NCI-H2029 treated with DMSO at 0.1 percent for 48 hours (cell line): ENCODE measurements at places on chromosomes 11 and 22.

- peak; percentile 79 for DNase-seq
Measured at GRCh38 chr22:37741312-37741795, 44.5 kb downstream of the TRIOBP start.

DNA sequence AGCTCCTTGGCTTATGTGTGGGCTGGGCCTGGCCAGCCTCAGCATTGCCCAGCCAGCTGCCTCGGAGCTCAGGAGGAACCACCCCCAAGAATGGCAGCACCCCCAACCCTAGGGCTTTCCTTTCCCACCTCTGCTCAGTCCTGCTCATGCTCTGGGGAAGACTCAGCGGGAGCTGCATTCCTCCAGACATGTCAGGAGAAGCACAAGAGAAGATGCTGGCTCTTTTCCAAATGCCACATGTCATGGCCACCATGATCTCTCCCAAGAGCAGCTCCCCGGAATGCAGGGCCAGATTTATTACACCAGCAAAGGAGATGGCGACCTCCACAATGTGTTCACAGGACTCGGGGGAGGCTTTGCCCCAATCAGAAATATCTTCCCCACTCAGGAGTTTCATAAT lies 143.7 kb downstream of the PKNOX2 start:
- DNase-seq, result no peak

DNA sequence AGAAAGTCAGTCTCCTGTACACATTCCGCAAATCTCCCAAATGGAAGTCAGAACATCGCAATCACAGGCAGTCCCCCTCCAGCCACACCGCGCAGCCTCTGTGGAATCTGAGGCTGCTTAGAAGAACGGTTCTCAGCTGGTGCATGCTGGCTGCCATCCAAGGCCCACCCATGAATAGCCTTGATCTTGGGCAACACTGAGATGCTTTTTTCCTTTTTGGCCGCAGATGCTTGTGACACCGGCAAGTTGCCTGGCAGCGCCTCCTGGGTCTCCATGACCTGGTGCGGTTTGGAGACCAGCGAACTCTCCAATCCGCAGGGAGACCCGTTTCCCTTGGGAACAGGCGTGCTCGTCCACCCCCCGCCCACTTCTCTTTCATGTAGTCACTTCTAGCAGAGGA lies 26.3 kb upstream of the PHF21B start:
- DNase-seq, result no peak

- DNase-seq, result no peak
Measured at GRCh38 chr11:131092469-131092868, 176.2 kb upstream of the SNX19 start.

DNA sequence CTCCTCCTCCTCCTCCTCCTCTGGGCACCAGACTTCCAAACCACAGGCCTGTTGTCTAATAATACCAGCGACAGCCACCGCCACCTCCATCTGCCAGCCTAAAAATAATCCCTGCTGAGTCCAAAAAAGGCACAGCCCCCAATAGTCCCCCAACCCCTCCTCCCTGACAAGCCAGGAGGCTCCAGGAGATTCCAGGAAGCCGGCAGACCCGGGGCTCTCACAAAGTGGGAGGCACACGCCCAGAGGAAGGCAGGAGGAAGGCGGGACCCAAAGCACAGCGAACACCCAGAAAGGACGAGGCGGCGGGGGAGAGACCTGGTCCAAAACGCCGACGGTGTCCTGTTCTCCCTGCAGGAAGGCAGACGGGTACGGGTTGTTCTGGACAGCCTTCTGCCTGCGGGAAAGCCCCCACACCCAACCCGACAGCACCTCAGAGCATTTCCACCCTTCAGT lies 5.9 kb downstream of the IGSF9B start:
- no peak for DNase-seq

- no peak for DNase-seq
Measured at GRCh38 chr11:28223577-28223976, 115.4 kb downstream of the METTL15 start.

DNA sequence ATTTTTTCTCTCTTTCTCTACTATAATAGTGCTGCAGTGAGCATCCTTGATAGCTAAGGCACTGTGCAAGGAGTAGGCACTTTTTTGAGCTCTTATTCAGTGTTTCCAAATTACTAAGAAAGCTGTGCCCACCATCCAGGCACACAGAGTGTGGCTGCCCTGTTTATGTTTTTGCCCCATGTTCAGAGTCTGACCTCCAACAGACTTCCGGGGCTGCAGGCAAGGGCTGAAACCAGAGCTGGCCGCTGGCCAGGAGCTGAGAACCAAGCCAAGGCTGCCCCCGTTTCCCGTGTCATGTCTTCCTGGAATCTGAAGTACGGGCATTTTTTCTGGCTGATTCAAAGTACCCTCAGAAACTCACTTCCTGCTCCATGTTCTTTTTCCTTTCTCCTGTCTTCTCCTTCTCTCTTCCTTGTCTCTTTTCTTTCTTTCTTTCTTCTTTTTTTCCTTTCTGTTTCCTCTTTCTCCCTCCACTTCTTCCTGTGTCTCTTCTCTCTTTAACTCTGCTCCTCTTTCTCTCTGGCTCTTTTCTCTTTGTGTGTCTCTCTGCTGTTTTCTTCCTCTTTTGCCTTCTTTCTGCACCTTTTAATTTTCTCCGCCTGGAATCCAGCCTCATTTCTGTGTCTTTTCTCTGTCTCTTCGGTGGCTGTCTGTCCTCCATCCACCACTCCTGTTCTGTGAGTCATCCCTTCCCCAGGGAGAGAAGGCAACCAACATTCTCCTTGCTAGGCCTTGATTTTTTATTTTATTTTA lies 17.0 kb upstream of the KCTD14 start:
- DNase-seq, result peak; percentile 55

- no peak for DNase-seq
Measured at GRCh38 chr22:23769321-23769965, 1.7 kb upstream of the CHCHD10 start.
